Kidney (tissue), 22 donors: ENCODE measurements at places on chromosomes 3 and 15.

- no peak for DNase-seq
These were observed 3.9 kb upstream of the FGF12 start for GRCh38 chr3:192731233-192731632.

- DNase-seq, result no peak
These were observed 84.2 kb downstream of the NEDD4 start for GRCh38 chr15:55909036-55909811.

GRCh38 chr3:61559136-61559731 is 2.1 kb upstream of the PTPRG start:
- DNase-seq, result no peak

DNA sequence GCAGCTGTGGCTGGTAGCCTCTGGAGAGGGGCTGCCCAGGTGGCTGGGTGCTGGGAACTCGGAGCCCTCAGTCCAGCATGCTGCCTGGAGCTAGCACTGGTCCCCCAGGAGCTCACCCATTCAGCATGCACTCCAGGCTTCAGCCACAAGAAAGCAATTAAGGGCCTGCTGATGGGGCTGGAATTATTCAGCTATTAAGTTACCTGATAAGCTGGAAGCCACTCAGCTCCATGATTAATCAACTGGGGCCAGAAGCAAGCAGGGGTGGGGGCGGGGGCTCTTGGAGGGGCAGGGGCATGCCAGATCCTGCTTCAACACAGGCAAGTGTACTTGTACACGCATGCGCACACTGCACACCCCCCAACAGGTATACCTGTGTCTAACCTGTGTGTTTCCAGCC is 22.1 kb upstream of the TMEM115 start:
- peak; percentile 84 for DNase-seq

DNA sequence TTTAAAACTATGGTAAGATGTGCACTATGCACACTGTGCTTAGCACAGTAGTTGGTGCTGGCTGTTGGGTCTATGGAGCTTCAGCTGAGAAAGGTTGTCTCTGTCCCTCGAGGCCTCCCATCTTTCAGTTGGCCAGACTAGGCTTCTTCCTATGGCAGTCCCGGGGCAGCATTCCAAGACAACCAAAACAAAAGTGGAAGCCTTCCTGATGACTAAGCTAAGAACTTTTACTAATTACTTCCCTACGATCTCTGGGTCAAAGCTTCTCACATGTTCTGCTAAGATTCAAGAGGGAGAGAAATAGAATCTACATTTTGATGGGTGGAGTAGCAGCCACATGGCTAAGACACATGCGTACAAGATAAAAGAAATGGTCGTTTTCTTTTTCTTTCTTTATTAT is 342.8 kb downstream of the TUSC7 start:
- no peak for DNase-seq

GRCh38 chr3:48989796-48990635 is at the start of gene P4HTM:
TSS of gene P4HTM (plus strand) at chr3:48990241. CDS start at chr3:48990257, 16 bp downstream.
- DNase-seq, result peak; percentile 88
